Dermis blood vessel endothelial cell (primary cell): ENCODE measurements at places on chromosomes 12 and 14.

DNA sequence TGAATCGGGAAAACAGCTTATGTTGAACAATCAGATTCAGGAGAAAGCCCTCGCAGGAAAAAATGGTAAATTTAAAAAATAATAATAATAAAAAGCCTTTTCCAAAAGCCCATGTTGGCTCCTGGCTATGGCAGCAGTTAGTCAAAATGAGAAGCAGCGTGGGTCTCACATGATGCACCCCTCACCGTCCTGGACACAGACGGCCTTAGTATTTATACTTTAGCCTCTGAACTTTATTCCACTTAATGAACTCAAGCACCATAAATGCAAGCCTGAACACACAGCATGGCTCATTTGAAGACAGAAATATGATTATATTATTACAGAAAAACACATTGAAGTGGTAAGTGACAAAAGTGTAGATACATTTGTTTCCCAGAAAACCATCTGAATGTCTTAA, 160.9 kb downstream of the RIMBP2 start:
- DNase-seq = no peak

GRCh38 chr12:47734725-47735480, 9.6 kb upstream of the ENDOU start:
- DNase-seq = no peak

DNA sequence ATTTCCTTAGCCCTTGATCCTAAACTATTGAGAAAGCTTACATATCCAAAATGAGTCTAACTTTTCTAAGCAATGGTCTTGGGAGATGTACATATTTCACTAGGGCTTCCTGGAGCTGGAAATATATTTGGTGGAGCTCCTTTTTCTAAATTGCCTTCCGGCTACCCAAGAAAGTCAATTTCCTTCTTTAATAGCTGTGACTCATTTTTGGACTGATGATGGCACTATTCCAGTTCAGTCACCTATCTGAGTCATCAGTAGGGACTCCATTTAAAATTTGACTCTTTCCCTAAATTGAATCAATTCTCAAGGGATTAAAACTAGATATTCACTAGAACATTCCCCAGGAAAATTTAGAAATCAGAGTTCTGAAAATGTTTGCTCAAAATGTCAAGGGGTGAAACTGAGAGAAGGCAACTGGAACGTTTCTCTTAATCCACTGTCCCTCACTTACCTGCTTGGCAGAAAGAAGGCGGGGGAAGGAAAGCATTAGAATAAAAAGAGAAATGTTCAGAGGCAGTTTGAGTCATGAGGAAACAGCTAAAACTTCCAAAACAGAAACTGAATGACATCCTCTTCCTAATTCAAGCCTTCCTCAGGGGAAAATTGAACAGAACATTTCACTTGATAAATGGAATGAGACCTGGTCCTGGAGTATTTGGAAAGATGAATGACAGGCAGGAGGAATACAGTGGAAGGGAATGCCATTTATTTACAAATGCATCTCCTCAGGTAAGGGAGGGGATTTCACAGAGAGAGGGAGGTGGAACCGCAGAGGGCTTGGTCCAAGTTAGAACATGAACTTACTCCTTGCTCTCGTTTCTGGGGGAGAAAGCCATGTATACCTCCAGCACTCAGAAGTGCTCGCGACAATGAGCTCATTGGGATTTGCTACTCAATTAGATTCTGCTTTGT, 91.2 kb downstream of the RGS6 start:
- DNase-seq = no peak

DNA sequence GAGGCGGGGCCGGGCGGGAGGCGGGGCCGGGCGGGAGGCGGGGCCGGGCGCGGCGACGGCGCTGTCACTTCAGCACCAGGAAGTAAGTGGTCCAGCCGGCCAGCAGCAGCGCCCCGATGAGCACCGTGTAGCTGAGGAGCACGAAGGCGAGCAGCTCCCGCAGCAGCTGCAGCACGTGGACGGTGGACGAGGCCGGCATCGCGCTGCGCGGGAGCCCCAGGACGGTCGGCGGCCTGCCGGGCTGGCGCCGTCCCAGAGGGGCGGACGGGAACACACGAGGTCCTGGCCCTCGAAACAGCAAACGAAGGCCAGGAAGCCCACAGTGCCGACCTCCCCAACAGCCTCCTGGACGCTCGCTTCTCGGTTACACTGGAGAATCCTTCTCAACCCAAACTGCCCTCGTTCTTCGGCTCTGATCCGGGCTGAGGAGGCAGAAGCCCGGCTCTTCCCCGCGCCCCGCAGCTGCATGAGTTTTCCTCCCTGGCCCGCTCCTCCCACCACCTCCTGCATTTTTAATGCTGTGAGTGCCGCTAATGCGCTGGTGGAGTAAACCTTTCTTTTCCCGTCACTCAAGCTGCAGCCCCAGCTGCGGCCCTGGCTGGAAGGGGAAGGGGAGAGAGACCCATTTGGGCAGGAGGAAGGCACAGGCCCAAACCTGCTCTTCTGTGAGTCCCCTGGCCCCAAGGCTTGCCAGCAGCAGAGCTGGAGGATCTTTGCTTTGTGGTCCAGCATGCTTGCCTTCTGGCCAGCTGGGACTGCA, 694 bp upstream of the DIABLO start:
- DNase-seq = no peak

- no peak for DNase-seq
These were observed 135.9 kb downstream of the PAH start for GRCh38 chr12:102781117-102781516.

- no peak for DNase-seq
These were observed 414.8 kb downstream of the SLC6A15 start for GRCh38 chr12:84497819-84498218.

GRCh38 chr12:106195621-106196027, 52.2 kb downstream of the CKAP4 start:
- no peak for DNase-seq

DNA sequence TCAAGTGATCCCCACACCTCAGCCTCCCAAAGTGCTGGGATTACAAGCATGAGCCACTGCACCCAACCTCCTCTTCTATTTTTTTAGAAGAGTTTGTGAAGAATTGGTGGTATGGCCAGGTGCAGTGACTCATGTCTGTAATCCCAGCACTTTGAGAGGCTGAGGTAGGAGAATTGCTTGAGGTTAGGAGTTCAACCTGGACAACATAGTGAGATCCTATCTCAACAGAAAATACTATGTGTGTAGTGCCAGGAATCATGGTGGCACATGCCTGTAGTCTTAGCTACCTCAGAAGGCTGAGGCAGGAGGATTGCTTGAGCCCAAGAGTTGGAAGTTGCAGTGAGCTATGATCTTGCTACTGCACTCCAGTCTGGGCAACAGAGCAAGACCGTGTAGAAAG, 5.5 kb upstream of the ATF7 start:
- no peak for DNase-seq

DNA sequence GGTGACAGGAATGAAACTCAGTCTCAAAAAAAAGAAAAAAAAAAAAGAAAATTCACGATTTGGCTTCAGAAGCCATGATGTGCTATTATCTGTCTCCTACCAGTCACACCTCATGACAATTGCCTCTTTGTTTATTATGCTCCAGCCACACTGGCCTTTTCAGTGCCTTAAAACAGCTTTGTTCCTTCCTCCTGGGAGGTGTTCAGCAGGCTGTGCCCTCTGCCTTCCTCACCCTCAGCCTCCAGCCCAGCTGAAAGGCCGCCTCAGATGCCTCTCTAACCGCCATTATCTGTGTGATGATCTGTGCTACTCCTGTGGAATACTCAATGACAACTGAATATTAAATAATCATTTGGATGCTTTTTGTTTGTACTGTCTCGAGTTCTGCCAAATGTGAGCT, 8.6 kb upstream of the ARPC3 start:
- no peak for DNase-seq
